ENCODE measurements at places on chromosomes 1 and 21.
A peak's percentile ranks its signal among the peaks of the same experiment; 100 is the strongest.

DNA sequence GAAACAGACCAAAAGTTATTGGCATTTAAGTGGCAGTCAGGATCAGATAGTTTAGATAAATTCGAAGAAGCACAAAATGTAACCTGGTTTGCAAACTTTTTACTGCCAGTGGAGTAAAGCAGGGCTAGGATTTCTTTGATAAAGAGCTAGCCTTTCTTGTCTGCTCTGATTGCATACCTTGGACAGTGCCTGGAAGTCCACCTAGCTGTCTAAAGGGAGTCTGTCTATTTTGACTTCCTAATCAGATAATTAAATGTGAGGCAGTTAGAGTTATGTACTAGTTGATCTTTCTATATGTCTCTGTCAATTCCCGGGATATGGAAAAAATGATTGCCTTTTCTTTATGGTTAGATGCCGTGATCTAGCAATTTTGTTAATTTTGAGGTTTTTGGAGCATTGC lies 4.1 kb downstream of the GPSM2 start:
- no peak for DNase-seq

GRCh38 chr1:54695764-54696163 lies 19.9 kb upstream of the TTC4 start:
- DNase-seq = no peak

DNA sequence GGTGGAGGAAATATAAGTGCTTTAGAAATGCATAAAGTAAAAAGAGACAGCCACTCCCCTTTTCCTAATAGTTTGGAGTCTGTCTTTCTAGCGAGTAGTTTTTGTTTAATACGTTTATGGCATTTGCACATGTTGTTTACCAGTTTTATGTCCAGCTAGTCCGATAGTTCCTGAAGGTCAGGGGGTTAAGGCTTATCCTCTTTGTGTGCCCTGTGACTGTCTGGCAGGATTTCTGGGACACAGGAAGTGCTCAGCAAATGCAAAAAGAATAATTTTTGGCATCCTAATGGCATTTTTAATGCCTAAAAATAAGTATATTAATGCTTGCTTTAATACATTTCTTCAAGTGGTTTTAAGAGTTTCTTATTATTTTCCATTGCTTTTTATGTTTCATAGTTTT lies 58.4 kb downstream of the DYRK1A start:
- no peak for DNase-seq

GRCh38 chr1:66752671-66753371 lies 562 bp downstream of the DYNLT5 start:
- DNase-seq = no peak

DNA sequence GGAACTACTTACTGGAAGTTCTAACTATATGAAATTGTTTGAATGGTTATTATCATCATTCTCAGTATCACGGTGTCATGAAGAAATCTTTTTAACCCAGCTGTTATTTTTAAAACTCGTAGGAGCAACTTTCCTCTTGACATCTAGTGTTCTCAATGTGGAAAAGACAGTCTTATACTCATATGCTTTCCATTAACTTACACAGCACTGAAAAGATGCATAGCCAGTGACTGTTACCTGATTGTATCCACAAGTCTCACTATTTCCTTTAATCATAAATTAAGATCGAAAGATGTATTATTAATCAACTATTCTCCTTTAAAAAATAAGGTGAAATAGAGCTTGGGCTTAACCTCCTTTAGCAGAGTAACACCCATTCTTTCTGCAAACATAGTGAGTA lies 59.7 kb upstream of the TNFSF4 start:
- no peak for DNase-seq

GRCh38 chr1:72885841-72886240 lies 603.5 kb upstream of the NEGR1 start:
- no peak for DNase-seq

DNA sequence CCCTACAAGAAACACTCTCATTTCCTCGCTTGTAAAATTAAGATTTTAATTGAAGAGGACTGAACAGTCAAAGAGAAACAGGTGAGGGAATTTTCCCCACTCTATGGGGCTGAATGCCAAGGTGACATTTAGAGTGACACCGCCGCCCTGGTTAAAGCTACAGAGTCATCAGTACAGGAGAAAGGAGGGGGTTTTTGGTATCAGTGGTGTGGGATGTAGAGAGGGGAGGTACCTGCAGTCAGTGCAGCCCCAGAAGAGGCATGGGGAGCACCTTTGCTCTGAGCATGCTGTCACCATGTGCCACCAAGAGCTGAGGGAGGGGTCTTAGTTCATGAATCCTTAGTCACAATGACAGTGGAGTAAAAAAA lies 2.8 kb downstream of the DIRAS3 start:
- no peak for DNase-seq

GRCh38 chr1:226994586-226995364 lies 54.7 kb downstream of the COQ8A start:
- no peak for DNase-seq

GRCh38 chr1:53860967-53861411 lies 22.9 kb upstream of the NDC1 start:
- no peak for DNase-seq

DNA sequence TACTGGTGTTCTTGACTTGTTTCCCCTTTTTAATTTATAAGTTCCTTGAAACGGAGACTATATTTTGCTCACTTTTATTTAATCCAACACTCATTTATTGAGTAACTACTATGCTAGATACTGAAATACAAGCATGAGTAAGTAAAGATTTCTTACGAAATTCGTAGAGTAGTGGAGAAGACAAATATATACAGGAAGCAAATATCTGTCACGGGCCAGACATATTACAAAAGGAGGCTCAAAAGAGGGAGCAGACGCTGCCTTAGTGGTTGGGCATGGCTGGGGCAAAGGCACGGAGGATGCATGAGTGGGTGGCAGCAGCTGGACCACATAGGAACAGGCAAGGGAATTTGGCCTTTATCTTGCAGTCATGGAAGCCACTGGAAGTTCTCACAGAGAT lies 6.8 kb downstream of the NCF2 start:
- DNase-seq = no peak

- DNase-seq = no peak
These were observed 6.6 kb downstream of the CSF1 start for GRCh38 chr1:109917051-109917767.

DNA sequence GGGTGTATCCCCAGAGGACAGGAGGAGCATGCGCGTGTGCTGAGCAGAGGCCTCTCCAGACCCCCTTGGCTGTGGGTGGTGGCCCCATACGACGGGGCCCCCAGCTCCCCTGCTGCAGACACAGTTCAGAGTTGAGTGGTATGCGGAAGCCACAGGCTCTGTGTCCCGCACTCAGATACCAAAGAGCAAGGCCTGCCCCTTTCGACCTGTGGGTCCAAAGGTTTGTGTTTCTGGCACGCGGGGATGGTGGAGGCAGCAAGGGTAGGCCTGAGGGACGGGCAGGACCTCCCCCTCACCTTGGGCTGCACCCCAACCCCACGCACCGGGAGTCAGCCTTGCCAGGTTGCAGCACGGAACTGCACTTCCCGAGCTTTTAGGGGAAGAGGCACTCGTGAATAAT lies at the start of gene KCNAB2:
Gene KCNAB2, plus strand, starts transcription at position 328 of the 400 bp plus-strand sequence. CDS start 5,649 bp downstream, outside the sequence.
- no peak for DNase-seq

GRCh38 chr21:34845521-34846451 lies 177.0 kb downstream of the CLIC6 start:
- no peak for DNase-seq

- DNase-seq = no peak
These were observed 26.9 kb upstream of the DPYD start for GRCh38 chr1:97947695-97948094.

DNA sequence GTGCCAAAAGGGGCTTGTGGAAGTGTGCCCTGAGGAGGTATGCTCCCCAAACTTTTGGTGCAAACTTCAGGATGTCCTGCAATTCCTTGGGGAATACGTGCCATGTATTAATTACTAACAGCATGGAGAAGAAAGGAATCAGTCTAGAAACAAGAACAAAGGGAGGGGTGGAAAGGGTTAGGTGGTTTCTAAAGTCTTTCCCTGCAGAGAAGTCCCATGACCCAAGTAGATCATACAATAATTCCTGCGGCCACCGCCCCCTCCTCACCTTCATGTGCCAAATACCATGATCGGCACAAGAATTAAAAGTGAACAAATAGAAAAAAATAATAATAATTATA lies 258.2 kb downstream of the PLPP3 start:
- no peak for DNase-seq

- no peak for DNase-seq
These were observed 24.6 kb downstream of the NKAIN1 start for GRCh38 chr1:31215065-31215570.

DNA sequence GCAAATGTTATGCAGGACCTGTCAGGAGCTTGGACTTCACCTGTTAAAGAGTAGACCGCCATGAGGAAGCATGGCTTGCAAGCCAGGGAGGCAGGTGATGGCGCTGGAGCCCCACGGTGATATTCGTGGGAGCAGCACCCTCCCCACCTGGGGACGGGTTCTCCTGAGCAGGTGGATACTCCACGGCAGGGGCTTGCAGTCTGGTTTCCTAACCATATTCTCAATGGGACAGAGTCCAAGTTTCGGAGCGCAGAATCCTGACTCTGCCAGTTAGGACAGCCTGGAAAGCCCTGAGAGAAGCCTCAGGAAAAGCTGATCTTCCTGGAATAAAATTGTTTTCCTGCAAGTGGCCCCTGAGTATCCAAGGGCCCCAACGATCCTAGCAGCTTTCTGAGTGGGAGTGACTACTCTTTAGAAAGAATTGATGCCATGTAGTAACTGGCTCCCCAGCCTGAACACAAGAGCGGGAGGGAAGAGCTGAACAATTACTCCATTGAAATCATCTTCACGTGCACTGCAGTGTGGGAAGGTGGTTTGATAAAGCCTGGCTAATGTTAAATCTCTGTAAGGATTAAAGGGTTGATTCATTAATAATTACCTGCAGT lies 146.3 kb upstream of the RAB4A start:
- no peak for DNase-seq

DNA sequence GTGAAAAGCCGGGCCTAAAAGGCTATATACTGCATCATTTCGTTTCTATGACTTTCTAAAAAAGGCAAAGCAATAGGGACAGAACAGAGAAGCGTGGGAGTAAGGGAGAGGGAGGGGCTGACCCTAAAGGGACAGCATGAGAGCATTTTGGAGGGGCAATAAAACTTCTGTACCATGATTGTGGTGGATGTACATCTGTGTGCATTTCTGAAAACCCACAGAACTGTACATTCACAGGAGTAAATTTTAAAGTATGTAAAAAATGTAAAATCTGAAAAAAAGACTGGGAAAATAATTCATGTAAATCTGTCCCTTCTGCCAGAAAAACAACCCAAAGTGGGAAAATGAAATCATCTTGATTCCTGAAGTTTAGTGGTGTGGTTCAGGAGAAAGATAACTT lies 235.4 kb downstream of the CENPF start:
- no peak for DNase-seq

DNA sequence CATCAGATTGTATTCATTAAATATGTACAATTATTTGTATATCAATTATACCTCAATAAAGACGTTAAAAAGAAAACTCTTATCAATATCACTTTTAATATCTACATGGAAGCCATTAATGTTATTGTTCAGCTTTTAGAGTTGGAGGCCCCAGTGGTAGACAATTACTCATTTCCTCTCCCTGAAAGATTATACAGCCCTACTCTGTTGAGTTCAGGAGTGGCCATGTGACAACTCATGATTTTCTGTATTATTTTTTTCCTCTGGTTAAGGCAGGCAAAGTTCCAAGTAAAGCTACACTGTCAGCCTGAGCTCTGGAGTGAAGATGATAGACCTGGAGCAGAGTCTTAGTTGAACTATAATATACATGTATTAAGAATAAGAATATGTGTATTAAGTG lies 247.9 kb upstream of the B3GALT2 start:
- no peak for DNase-seq

- DNase-seq = no peak
These were observed 33.8 kb upstream of the PRELP start for GRCh38 chr1:203441766-203442165.

GRCh38 chr1:69215883-69216282 lies 351.8 kb upstream of the LRRC7 start:
- DNase-seq = no peak

DNA sequence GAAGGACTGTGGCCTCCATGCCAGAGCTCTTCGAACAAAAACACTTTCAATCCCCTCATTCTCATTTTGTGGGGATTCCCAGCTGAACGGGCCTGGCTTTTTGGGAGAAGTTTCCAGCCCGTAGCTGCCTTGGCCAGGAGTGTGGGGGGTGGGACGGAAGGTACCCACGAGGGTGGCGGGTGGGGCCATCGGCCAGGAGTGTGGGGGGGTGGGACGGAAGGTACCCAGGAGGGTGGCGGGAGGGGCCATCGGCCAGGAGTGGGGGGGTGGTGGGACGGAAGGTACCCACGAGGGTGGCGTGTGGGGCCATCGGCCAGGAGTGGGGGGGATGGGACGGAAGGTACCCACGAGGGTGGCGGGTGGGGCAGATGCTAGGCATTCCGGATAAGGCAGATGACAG lies 71.7 kb upstream of the ZBTB18 start:
- DNase-seq = no peak

DNA sequence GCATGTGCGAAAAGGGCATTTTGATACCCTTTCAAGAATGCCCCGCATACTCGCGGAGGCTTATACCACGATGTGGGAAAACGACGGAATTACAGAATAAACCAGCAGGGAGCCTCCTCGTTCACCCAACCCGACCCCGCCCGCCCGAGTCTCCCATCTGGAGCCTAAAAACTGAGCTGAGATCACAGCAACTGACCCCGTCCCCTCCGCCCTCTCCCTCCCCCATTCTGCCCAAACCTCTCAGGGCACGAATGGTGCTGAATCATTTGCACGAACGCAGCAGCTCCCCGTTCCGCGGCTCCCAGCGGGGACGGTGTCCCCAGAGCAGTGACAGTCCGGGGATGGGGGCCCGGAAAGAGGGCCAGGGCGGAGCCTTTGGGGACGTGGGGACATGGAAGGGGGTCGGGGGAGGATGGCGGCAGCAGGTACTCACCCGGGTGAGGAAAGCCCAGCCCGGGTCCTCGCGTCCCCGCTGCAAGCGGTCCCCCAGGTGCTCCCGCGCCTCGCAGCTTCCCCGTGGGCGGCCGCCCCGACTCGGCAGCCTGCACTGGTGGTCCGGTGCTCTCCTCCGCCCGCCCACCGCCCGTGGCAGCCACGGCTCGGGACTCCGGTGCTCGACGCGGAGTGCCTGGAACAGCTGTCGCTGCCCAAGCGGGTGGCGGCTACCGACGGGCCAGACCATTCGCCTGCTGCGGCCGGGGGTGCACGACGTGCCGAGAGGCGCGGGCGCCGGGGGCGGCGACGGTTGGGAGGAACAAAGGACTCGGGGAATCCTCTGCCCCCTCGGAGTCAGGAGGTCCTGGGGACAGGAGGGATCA lies at the start of gene TTLL7:
Gene TTLL7, minus strand, starts transcription at position 635 of the 818 bp plus-strand sequence. CDS start 46,921 bp downstream, outside the sequence.
- no peak for DNase-seq

- DNase-seq = peak; percentile 23
These were observed 101.5 kb downstream of the CASZ1 start for GRCh38 chr1:10694633-10695627.

- no peak for DNase-seq
These were observed 60.7 kb downstream of the ACBD3 start for GRCh38 chr1:226125831-226126230.

- no peak for DNase-seq
These were observed 23.7 kb downstream of the DHCR24 start for GRCh38 chr1:54863267-54863665.

- no peak for DNase-seq
These were observed 18.8 kb downstream of the ADGRB2 start for GRCh38 chr1:31745096-31745945.

GRCh38 chr1:55050283-55050682 lies 10.9 kb downstream of the PCSK9 start:
- DNase-seq = no peak

- DNase-seq = no peak
These were observed 157.9 kb upstream of the NRIP1 start for GRCh38 chr21:15222707-15223106.

Measured in BJ (cell line).